GM23248 (cell line): ENCODE measurements at places on chromosomes 7 and 10.

GRCh38 chr7:26280097-26280496 lies 11.6 kb upstream of the SNX10 start:
- DNase-seq: no peak

GRCh38 chr7:27553273-27553672 lies 109.4 kb downstream of the HIBADH start:
- DNase-seq: no peak

- DNase-seq: no peak
Observed at GRCh38 chr7:2495418-2496299, 19.5 kb upstream of the GRIFIN start.

- DNase-seq: no peak
Observed at GRCh38 chr7:135924302-135924701, 52.9 kb downstream of the MTPN start.

DNA sequence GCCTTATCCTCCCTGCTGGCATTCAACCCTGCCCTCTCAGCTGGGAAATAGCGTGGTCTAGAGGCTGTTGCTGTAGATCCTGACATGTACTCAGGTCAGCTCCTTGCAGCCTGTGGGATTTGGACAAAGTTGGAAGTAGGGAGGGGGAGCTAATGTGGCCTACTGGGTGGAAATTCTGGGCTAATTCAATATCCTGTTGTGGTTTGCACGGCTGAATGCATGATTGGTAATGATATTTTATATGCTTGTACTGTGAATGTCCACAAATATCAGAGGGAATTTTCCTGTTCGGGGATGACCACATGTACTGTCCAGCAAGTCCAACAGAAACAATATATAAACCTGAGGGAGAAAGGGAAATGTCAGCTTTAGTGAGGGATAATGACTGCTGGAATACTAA lies 22.1 kb upstream of the NPVF start:
- no peak for DNase-seq

DNA sequence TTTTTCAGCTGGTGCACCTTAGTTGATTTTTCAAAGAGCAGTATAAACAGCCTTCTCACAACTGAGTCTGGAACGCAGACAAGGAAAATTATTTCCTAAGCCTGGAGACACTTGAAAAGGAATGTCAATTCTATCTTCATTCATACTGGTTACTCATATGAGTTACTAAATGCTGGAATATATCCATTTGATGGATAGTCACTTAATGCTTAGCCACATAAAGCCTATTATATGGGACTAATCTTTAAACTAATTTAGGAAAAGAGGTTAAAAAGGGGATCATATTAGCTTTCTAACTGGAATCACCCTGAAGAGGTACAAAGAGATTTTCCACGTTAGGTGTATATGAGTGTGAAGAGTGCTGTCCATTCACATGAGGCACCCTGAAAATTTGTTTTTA lies 1.7 kb upstream of the HOXA4 start:
- DNase-seq: no peak
